Fibroblast of skin of right biceps (primary cell): ENCODE measurements at places on chromosomes 7 and 10.

DNA sequence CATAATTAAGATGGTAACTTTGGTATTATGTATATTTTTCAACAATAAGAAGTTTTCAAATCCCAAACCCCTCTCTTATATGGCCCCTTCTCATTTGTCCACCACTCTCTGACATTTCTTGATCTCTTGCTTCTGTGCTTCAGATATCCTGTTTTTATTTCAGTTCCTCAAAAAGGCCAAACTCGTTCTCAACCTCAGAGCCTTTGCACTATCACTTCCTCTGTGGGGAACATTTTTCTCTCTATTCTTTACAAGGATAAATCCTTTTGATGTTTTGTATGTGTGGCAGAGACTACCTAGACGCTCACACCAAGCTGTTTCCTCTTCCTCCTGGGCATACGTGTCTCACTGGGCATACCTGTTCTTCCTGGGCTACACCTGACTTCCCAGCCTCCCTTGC lies 54.2 kb upstream of the FRMD4A start:
- DNase-seq, result no peak

DNA sequence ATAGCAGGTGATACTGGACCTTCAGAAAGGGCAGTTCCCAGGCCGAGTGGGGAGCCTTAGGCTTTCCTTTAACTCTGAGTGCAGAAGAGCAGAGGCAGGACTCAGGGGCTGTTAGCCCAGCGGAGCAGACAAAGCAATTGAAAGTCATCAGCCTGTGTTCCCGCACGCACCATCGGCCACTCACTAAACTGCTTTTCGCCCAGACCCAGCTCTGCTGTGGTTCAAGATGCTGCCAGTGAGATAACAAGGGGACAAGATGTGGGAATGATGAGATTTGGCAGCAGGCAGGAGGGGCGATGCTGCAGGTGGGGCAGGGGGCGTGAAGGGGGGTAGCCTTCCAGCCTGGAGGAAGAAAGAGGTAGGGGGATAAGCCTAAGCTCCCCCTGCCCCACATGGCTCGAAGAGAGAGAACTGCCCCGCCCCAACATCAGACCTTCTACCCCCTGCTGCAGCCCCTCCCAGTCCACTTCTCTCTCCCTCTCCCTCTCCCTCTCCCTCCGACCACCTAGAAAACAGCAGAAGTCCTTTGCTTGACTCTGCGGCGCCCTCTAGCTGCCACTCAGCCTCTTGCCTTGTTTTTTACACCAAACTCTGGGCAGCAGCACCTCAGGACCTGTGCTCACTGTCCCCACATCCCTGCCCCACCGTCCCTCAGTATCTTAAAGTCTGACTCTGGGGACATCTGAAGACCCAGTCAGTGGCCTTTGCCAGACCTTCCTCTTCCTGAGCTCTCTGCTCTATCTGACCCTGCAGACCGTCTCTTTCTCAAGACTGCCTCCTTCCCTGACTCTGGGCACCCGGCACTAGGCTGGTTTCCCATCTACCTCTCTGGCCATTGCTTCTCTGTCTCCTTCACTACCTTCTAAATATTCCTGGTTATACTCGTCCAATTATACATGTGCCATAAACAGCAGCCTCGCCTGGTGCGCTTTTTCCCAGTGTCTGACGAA lies 110.5 kb downstream of the C10orf105 start:
- DNase-seq, result peak; percentile 56

- DNase-seq, result no peak
These were observed 123.0 kb upstream of the FGFR2 start for GRCh38 chr10:121721257-121721656.

GRCh38 chr7:117837841-117838240 lies 35.4 kb downstream of the CTTNBP2 start:
- no peak for DNase-seq

- no peak for DNase-seq
These were observed 26.0 kb downstream of the NUP42 start for GRCh38 chr7:23207884-23208283.
